Iris pigment epithelial cell (primary cell): ENCODE measurements at places on chromosomes 3 and 15.

DNA sequence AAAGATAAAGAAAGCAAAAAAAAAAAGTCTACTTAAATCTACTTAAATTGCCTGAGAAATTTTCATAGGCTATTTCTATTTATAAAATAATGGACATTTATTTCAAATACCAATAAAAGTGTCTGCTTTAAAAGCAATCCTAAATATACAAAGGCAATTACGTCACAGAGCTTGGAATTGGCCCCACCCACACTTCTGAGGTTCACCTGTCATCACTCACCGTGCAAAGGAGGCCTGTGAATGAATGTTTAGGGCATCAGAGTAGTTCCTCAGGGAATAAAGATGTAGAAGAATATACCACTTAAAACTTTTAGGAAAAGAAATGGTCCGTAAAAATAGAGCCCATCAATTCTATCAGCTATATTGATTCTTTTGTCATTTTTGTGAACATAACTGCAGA, 621.8 kb downstream of the ROBO1 start:
- no peak for DNase-seq

DNA sequence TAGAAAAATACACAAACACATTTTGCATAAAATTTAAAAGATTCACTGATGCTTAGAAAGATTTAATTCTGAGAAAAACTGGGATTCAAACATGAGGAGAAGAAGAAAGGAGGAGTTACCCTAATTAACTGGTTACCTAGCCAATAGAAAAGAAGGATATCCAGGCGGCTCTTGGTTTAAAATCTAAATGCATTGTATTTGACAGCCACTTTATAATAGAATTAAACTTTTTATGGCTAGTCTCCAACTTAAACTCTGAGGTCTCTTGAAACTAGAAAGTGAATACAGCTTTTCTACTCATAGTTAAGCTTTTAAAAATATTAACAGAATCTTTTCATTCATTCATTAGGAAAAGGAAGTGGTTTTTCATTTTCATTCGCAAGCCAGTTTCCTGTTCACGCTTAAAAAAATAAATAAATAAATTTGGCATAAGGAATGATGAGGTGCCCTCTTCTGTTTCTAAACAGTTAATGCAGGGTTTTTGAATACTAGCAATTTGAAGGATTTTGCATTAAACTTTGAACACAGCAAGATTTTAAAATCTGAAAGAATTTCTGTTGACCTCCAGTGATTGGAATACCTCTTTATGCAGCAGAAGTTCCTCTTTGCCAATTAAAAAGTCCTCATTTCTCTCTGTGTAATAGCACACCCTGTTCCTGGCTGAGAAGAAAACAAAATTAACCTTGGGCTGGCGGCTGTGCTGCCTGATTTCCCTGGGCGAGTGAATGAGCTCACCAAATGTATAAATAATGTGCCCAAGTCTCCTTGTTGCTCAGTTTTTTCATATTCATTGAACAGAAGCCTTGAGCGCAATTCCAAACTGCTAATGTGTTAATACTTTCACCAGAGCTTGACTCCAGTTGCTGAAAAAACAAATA, 105.1 kb downstream of the ZMAT3 start:
- DNase-seq, result peak; percentile 44

- DNase-seq, result no peak
These were observed 989.0 kb downstream of the TBL1XR1 start for GRCh38 chr3:176208283-176208682.

DNA sequence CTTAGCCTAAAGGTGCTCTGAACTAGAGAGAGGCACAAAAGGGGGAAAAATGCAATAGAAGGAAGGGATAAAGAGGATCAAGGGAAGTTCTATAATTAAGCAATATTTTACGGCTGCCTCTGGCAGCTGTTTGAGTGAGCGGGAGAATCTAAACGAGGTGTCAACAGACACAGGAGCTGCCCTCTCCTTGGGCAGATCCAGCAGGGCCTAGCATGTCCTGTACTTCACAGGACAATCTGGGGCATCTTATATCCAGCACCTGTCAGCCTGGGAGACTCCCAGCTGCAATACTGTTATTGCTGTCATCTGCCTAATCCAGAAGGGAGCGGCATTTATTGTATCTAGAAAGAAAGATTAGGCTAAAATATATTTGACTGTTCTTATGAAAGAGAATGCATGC, 68.9 kb downstream of the WWTR1 start:
- DNase-seq, result no peak

DNA sequence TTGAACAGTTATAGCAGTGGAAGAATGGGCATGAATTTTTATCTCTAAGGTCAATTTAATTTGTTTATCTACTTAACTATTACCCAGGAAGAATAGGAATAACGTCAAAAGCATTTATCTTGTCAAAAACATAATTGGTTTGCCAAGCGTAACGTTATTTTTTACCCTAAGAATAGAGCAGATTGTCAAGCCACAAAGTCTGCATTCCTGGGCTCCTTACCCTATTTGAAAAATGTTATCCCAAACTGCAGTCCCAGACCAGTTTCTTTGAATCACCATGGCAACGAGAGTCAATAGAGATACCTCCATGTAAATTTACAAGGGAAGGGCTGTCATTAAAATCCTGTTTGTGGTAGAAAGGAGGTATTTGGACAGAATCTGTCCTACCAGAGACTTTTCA, 61.1 kb downstream of the CPNE4 start:
- no peak for DNase-seq

GRCh38 chr15:44093836-44094235, 101.2 kb downstream of the FRMD5 start:
- no peak for DNase-seq

- peak; percentile 53 for DNase-seq
These were observed 608.3 kb downstream of the RBMS3 start for GRCh38 chr3:29889215-29889614.

DNA sequence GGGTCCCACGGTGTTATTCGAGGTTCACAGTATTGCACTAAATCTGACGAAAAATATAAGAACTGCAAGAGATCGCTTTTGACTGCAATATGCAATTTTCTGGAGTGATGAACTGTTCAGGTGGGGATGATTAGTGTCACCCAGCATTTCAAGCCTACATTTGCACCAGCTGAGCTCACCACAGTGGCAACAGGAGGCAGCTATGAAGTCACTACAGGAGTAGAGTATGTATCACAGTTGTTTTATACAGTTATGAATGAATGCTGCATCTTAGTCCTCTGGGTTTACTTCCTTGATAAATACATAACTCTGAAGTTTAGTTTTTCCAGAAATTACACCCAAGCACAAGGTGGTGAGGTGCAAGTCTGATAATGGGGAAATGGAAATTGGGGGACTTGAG, 69.6 kb downstream of the CHSY1 start:
- no peak for DNase-seq

DNA sequence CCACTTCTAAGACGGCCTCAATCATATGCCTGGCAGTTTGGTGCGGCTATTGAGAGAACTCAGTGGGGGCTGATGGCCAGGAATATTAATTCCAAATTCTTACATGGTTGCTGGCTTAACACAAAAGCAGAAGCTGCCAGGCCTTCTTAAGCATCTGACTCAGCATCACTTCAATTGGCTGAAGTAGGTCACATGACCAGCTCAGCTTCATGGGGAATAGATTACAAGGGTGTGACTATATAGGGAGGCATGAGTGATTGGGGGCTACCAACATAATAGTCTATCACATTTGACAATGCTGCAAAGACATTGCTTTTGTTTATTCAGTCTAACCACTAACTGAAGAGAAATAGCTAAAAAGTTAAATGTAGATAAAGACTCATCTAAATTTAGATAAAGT, 101.6 kb upstream of the ANKRD28 start:
- DNase-seq, result peak; percentile 78

DNA sequence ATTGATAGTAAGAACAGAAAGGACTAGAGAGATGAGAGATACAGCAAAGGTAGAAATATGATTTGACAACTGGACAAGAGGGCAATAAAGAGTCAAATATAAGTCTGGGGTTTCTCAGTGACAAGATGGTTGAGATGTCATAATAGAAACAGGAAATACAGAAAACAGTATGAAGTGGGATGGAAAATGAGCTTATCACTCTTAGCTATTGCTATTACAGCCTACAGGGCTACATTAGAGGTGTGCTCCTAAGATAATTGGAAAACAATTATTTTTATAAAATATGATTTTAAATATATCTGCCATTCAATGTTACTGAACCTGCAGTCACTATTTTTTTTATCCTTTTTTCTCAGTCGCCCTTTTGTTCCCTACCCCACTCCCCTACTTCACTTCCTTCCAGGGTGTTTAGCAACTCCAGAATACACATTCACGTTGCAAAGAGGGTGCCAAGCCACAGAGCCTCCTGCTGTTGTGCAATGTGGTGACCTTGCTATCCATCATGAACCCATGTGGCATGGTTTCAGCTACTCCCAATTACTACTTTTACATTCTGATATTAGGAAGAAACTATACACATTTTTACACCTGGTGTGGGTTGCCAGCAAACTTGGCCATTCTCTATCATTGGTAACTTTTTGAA, 6.0 kb downstream of the NRG4 start:
- DNase-seq, result peak; percentile 80

- no peak for DNase-seq
These were observed 13.6 kb upstream of the TFG start for GRCh38 chr3:100695696-100696095.

- DNase-seq, result no peak
These were observed 27.6 kb downstream of the ALS2CL start for GRCh38 chr3:46665763-46666452.

DNA sequence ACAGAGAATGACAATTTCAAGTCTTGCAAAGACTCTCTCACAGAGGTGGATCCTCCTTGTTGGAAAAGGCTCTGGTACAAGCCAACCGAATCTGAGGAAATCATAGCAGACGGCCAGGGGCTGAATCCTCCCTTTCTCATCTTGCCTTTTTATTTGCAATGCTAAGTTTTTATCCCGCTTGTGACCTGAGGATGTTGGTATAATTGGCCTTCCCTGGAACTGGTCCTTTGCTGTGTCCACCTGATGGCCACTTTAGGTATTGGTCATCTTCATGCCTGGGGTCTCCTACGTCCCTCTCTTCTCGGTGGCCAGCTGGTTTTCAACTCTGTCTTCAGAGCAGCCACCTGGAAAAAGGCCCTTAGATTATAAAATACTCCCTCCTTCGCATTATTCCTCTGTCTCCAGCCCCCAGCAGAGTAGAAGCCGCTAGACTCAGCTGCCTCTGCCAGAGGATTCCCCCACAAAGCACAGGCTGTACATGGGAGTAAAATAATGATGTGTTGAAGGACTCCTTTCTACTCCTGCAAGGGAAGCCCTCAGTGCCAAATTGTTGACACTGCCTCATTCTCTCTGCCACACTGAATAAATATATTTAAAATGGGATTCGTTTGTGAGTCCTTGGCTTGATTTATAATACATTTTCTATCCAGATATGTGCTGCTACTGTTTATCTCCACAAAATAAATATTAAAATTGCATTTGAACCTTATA, 208.9 kb upstream of the CFAP20DC start:
- DNase-seq, result no peak

DNA sequence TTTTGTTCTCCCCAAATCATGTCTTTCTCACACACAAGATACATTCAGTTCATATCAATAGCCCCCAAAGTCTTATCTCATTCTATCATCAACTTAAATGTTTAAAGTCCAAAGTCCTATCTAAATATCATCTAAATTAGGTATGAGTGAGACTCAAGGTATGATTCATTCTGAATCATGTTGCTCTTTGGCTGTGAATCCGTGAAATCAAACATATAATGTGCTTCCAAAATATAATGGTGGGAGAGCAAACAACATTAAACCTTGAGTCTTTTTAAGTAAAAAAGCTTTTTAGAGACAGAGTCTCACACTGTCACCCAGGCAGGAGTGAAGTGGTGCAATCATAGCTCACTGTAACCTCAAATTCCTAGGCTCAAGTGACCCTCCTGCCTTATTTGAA, 139.1 kb downstream of the SAMMSON start:
- DNase-seq, result peak; percentile 17

DNA sequence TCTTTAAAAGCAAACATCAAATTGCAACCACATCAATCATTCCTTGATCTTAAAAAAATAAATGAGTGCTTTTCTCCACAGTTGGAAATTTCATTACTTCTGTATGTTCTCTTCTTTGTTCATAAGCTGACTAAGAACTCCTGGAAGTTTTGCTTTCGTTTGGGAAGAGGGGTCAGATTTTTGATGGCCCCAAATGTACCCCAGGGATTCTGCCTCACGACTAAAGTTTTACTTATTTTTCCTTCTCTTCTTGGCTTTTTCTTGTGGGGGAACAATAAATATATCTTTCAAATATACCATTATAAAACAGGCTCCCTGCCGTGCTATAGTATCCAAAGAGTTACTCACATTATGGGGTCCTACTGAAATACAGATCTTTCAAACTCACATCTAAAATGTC, 215.0 kb upstream of the CDIN1 start:
- DNase-seq, result no peak

DNA sequence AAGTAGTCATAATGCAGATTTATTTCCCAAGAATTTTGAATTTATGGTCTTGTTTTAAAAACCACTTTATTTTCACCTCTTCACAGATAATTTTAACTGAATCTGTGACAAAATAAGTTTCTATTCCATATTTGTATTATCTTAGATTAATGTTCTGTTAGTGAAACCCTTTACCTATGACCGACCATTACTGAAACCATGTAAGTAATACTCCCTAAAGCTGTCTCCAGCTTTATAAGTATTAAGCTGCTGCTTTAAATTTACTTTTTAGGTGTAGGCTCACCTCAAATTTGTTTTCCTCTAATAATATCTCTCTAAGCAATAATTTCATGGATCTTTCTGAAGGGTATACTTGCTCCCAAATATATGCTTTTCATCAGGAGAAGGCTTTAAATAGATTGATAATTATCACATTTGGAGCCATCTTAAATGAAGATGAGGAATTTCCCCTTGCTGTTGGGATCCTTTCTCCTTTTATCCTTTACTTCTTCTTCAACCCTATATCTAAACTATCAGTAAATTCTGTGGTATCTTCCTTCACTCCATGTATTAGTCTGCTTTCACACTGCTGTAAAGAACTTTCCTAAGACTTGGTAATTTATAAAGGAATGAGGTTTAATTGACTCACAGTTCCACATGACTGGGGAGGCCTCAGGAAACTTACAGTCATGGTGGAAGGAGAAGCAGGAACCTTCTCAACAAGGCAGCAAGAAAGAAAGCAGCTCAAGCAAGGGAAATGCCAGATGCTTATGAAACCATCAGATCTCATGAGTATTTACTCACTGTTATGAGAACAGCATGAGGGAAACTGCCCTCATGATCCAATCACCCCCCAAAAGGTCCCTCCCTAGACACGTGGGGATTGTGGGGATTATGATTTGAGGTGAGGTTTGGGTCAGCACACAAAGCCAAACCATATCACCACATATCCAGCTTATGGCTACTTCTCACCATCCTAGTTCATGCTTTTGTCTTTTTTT, 92.3 kb upstream of the P2RY1 start:
- DNase-seq, result no peak

DNA sequence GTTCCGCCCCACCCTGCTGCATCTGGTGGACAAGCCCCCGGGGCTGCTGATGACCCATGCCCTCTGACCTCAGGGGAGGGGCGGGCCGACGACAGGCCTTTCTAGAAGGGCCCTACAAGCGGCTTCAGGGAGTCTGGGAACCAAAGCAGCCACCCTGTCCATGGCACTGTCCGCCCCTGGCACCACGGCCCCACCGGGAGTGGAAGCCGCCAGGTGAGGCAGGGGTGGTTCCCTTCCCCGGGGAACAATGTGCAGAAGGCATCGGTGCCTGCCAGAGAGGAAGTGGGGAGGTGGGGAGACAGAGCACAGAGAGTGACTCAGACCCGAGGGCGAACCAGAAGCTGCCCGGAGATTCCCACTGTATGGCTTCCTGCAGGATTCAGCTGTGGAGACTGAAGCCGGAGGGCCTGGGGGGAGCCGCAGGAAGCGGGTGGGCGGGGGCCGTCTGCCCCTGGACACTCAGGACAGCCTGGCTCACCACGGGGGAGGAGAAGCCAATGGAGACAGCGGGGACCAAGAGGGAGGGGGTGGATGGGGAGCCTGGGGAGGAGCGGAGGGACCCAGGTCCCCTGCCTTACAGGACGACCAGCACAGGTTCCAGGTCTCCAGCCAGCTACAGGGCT, 134.0 kb downstream of the TPRA1 start:
- peak; percentile 58 for DNase-seq
